Activated T-cell treated with anti-CD3 and anti-CD28 coated beads, Interleukin-2, amount 50 U/mL, for 72 hours (primary cell): ENCODE measurements at places on chromosomes 3 and 15.

GRCh38 chr3:186079925-186080324 lies 29.0 kb downstream of the ETV5 start:
- no peak for DNase-seq

- DNase-seq = no peak
Measured at GRCh38 chr15:36953346-36953745, 147.0 kb downstream of the MEIS2 start.

GRCh38 chr3:158355623-158356588 lies 215.1 kb upstream of the MLF1 start:
- DNase-seq = no peak

DNA sequence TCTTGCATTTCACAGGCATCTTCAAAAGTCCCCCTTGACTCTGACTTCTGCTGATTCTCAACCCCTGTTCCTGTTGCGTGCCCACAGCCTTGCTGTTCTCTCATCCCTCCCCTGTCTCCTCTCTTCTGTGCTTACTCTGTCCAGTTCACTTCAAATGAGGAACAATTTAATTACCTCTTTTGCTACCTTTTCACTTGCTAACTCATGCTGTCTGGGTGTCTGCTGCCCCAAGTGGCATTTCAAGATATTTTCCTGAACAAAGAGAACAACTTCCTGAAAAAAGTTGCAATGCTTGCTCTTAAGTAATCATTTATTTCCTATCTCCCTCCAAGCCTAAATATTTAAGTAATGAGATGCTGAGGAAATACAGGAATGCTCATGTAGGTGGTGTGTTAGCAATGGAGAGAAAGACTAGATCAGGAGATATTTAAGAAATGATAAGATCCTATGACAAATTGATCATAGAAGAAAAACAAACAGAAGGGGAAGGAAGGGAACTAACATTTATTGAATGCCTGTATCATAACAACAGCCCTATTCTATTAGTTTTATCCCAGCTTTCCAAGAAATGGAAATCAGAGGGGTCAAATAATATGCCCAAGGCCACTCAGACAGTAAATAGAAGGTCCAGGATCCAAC lies 42.2 kb downstream of the SV2B start:
- DNase-seq = no peak

GRCh38 chr3:184337399-184337714 lies at the start of gene FAM131A:
FAM131A (plus strand) TSS chr3:184337600; CDS start chr3:184337631, 31 bp downstream.
- no peak for DNase-seq

- no peak for DNase-seq
Measured at GRCh38 chr3:27031476-27031875, 337.7 kb downstream of the NEK10 start.

DNA sequence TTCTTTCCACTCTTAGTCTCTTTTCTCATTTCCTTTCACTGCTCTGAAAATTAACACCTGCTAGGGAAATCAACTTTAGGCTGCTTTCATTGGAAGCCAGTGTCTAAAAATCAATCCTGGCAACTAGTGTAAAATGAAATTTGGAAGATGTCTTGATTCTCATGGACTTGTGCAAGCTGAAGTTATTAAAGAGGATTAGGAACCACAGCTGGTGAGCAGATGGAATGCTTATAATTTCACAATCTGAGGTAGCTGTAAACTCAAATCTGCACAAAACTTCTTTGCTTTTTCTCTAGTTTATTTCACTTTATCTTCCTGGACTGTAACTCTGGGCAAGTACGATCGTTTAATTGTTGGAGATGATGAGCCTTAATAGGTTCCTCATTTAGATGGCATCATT lies 175.6 kb downstream of the GHSR start:
- no peak for DNase-seq

DNA sequence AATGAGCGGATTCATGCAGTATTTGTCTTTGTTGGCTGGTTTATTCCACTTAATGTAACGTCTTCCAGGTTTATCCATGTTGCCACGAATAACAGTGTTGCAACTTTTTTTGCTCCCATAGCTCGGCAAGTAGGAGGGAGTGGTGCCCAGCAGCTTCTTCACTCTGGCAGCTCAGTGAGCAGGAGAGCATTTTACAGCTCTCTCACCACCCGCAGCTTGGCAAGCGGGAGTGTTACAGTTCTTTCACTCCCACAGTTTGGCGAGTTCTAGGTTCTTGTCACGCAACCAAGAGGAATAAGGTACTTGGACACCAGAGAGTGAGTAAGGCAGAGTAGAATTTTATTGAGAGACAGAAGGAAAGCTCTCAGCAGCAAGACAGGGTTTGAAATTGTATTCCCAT lies 935.2 kb downstream of the TBL1XR1 start:
- DNase-seq = no peak

- DNase-seq = no peak
Measured at GRCh38 chr3:61796088-61796680, 234.8 kb downstream of the PTPRG start.

DNA sequence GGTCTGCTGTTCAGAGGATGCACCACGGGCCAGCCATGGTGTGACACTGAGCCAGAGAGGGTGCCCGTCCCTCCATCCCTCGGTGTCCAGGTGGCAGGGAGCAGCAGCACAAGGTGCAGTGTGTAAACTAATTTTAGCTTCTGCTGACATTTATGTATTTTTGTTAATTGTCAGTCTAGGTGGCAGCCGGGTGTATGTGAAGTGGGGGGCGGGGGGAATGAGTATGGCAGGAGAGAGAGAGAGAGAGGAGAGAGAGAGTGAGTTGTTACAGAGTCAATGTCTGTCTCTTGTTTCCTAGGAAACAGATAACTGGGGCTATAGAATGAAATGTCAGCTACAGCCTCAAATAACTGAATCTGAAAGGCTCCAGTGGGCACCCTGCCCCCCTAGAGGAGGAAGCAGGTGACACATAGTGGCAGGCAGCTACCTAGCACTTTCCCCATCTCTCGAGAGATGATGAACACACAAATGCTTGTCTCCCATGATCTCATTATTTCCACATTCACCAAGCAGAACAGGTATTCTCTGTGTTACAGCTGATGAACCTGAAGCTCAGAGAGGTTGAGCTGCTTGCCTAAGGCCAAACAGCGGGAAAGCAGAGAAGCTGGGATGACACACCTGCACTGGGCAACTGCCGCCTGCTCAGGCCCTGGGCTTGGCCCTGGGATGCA lies 24.7 kb downstream of the RASGRF1 start:
- no peak for DNase-seq

DNA sequence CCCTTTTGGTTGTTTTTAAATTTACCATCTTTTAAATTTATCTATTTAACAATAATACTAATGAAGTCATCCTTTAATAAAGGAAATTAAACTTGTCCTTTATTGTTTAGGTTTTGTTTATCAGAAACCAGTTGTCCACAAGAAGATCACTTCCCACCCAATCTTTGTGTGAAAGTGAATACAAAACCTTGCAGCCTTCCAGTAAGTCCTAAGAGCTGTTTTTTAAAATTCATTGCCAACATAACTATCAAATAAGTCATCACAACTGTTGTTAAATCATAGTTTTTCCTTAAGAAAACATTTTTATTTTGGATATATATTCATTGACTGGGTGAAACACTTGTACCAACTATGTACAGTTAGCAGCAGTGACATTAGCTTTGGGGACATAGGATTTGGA lies 59.4 kb downstream of the CALML4 start:
- DNase-seq = no peak

DNA sequence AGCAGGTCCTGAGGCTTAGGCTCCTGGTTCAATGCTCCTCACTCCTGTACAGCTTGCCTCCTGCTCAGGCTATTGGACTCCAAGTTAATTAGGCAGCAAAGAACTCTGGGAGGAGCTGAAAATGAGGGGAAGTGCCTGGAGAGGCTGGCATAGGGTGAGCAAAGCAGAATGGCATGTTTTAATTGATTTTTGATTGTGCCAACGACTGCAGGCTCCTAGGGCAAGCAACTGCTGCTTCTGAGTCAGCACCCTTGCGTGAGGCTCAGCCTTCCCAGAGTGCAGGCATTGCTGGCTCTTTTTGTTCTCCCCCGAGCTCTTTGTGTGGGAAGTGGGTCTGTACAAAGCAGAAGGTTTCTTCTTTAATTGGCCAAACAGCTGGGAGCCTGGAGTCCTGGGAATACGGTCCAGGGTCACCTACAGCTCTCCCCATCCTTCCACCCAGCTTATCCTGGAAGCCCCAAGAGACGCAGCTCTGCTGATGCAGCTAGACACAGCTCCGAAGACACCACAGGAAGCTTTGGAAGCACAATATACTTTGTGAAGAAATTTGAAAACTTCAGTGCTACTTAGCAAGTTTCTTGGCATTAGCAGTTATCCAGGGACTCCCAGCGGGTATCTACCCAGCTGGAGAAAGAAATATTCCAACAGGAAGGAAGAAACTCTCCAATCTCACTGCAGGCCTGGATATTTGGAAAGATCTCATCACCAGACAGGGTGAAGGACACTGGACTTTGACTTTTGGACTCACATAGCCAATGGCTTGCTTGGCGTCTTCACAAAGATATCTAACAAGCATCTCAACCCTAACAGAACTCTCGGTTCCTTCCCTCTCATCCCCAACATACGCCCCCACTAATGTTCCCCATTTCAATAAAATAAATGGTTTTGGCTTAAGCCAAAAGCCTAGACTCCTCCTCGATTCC lies 76.8 kb downstream of the BDH1 start:
- DNase-seq = no peak

- DNase-seq = no peak
Measured at GRCh38 chr15:62326460-62327011, 161.5 kb upstream of the C2CD4B start.

DNA sequence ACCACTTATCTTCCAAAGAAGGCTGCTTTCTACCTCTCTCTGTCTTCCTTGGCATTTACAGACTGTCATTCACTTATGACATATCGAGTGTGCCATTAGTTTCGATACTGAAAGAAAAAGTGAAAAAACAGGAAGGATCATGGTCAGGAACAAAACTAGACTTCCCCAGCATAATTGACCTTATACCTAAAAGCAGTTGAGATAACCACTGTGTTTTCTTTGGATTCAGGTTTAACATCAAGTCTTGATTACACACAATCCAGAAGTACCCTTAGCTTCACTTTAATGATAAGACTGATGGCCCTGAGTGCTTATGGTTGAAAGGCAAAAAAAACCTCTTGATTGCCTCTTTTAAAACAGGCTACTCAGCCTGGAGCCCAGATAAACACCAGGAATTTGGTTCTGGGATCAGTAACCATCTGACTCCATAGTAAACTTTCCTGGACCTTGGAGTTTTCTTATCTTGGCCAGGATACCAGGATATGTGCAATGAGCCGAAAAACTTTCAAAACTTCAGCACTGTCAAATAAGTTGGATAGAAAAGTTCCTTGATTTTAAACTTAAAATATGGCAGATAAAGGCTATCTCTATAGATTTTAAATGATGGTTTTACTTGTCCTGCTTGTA lies 5.0 kb upstream of the UACA start:
- DNase-seq = no peak

DNA sequence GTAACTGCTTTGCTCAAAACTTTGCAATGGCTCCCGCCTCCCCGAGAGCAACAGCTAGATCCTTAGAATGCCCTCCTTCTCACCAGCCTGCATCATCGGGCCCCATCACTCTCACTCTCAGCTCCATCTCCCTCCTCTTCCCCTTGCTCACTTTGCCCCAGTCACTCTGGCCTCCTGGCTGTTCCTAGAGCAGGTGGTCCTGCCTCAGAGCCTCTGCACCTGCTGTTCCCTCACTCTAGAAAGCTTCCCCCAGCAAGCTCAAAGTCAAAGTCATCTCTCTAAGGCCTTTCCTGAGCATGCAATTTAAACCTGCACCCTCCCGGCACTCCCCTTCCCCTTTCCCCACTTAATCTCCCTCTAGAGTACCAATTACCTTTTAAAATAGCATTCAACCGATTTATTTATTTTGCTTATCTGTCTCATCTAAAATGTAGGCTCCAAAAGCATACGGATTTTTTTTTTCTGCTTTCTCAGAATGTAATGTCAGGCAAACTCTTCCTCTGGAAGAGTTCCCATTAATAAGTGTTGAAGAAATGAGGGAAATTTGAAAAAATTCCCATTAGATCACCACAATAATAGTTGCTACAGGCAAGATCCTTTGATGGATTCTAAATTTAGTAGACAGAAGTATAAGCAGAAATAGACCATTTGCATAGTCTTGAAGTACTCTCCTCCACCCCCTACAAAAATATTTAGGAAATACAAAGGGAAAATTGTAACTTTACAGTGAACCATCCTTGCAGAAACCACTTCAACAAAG lies 15.9 kb upstream of the HES1 start:
- DNase-seq = no peak

DNA sequence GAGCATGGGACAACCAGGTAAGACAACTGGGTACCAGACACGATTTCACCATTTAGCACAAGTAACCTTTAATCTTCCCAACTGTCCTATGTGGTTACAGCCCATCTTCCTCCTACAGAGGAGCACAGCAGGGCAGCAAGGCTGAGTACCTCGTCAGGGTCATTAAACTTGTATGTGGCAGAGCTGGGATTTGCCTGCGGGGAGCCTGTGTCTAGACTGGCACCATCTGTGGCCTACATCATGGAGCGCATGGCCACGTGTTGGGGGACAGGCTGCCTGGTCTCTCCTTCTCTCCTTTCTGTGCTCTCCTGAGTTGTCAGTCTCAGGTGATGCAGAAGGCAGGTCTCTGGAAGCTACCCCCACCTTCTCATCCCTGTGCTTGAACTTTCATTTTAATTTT lies 32.2 kb downstream of the GOLGA6A start:
- DNase-seq = no peak

DNA sequence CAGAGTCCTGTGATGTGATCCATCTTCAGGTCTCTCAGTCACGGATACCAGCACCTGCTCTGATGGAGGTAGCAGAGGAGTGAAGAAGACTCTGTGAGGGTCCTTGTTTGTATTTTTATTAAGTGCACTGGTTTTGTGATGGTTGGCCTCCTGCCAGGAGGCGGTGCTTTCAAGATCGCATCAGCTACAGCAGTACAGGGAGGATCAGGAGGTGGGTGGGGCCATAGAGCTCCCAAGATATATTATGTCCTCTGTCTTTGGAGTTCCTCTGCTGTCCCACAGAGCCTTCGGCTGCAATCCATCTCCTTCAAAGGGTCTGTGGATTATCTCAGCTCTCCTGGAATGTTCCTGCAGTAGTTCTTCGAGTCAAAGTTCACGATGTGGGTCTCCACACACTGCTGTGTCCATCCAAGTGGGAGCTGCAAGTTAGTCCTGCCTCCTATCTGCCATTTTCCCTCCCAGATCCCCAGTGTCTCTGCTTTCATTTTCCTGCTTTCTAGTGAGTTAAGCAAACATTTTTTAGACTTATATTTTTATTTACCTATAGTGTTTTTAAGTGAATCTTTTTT lies 54.7 kb downstream of the TM2D3 start:
- DNase-seq = no peak

- DNase-seq = no peak
Measured at GRCh38 chr3:30551927-30552326, 54.5 kb upstream of the TGFBR2 start.
